ENCODE measurements at places on chromosomes 3 and 15. TPM values are rescaled to one million over a fixed set of nuclear protein-coding genes. Genes with fewer than 3 reads are reported as not detected.

The TRPM1 gene
- total RNA-seq, result not detected

The DNAH12 gene
- total RNA-seq, result under 0.01 TPM

The SERINC4 gene
- total RNA-seq, result not detected

The HCN4 gene
- total RNA-seq, result not detected

The ROPN1 gene
- not detected for total RNA-seq

The RASGRP1 gene
- total RNA-seq, result under 0.01 TPM

The SLC51B gene
- not detected for total RNA-seq

The KIF23 gene
- 2.5 TPM for total RNA-seq

The GP5 gene
- not detected for total RNA-seq

The MAPKBP1 gene
- 19.1 TPM for total RNA-seq

The STRA6 gene
- total RNA-seq, result 26.2 TPM

The RTP3 gene
- total RNA-seq, result not detected

The IQCF5 gene
- total RNA-seq, result not detected

The CHRFAM7A gene
- 1.9 TPM for total RNA-seq
